Activated CD8-positive, alpha-beta T cell treated with anti-CD3 and anti-CD28 coated beads for 36 hours (primary cell): ENCODE measurements at places on chromosomes 6 and 20. TPM values are rescaled to one million over a fixed set of nuclear protein-coding genes. Genes with fewer than 3 reads are reported as not detected.

The MDFI gene
- total RNA-seq, result not detected

The FRK gene
- total RNA-seq, result 0.07 TPM

The ZNF343 gene
- total RNA-seq, result 8.5 TPM

The SLC22A3 gene
- total RNA-seq, result not detected

DNA sequence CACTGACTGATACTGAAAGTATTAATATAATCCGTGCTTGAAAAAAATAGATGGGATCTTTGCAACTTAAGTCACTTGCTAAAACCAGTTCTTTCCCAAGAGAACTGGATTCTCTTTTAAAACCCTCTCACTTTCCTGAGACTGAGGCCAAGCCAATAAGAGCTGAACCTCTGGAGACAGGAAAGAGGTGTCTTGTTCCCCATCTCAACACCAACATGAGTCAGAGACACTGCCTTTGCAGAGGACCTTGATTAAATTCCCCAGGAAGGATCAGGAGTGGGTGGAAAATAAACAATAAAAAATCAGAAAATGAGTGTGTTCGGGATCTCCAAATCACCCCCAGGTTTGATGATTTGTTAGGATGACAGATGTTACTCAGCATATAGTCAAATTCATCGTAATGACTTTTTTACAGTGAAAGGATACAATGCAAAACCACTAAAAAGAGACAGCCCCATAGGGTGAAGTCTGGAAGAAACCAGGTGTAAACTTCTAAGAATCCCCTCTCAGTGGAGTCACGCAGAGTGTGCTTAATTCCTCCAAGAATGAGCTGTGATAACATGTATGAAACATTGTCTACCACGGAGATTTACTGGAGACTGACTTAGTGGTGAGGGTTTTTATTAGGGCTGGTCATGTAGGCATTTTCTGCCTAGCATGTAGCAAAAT is 122.8 kb upstream of the BEND3 start:
- DNase-seq, result no peak

DNA sequence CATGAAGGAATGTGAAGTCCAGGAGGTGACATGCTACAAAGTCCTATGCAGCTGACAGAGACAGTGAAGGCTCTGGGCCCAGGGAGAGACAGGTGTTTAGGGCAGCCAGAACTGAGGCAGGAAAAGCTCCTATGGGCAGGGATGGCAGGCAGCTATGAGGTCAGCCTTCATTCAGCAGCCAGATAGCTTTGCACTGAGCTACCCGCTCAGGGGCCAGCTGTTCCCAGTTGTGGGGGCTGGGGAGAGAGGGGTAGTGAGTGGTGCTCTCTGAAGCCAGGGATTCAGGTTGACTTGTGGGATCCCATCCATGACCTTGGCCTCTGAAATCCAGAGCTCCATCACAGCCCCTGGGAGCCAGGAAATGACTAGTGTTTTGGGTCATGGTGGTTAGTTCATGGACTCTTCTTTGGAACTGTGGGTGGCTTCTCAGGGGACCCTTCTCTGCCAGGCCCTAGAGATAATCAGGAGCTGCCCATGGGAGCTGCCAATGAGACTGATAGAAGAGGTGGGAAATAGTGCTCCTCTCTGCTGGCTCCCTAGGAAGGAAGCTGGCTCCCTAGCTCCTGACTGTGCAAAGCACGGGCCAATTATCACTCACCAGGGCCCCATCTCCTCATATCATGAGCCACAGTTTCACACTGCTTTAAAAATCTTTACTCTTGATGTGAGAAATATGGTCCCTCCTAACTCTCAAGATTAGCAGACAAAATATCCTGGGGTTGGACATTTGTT is 127.7 kb downstream of the VEGFA start:
- DNase-seq, result no peak

DNA sequence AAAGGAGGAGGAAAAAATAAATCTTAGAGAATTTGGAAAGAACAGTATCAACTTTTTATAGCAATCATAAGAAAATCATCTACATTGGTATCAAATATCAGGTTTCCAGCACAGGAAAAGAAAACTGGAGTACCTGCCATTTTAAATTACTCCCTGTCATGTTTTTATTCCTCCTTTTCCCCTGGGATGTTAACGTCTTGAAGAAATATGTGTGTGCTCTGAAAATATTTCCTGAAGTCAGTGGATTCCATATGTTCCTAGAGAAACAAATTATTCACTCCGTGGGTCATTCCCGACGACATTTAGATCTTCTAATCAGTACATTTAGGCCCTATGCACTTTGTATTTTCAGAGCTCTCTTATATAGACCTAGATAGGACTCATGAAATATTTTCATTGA is 42.0 kb upstream of the RSPO3 start:
- DNase-seq, result no peak

- no peak for DNase-seq
Observed at GRCh38 chr6:76834399-76834798, 628.9 kb downstream of the HTR1B start.

DNA sequence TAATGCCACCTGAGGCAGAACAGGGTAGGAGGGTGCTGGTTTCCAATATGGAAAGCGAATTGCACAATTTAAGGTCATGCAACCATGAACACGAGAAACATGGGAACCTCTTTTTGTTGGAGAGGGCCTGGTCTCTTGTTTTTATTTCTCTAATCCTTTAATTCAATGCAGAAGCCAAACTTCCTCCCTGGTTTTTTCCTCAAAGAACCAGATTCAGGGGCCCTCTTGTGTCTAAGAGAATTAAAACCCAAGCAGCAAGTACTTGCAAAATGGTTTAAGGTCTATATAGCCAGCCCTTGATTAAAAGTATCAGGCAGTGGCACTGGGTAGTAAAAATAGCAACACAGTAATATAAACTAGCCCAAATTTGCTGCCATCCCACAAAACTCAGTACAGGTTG is 19.5 kb downstream of the GSTA4 start:
- no peak for DNase-seq

DNA sequence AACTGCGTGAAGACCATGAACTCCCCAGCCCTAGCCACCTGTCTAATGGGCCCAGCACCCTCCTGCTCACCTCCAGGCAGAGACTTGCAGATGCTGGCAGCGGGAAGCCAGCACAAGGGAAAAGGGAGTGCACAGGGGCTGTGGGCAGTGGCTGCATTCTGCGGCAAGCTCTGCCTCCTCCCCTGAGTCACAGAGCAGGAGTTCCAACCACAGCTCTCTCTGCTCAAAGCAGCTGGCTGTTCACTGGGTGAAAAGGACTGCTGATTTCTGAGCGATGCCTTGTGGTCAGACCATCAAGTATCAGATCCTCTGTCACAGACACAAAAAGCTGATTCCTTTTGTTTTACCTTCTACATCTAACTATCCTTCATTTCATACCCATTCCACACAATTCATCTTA is 10.5 kb downstream of the NKX2-2 start:
- DNase-seq, result no peak
